ENCODE measurements at places on chromosomes 5 and 9. TPM values are rescaled to one million over a fixed set of nuclear protein-coding genes. Genes with fewer than 3 reads are reported as not detected.

Gene PITX1
- total RNA-seq: not detected

Gene ISOC1
- total RNA-seq: 14.5 TPM

- DNase-seq: no peak
These were observed 67.3 kb upstream of the TNFAIP8 start for GRCh38 chr5:119288379-119289033.

- no peak for DNase-seq
These were observed 39.7 kb upstream of the ANKDD1B start for GRCh38 chr5:75571547-75571946.

DNA sequence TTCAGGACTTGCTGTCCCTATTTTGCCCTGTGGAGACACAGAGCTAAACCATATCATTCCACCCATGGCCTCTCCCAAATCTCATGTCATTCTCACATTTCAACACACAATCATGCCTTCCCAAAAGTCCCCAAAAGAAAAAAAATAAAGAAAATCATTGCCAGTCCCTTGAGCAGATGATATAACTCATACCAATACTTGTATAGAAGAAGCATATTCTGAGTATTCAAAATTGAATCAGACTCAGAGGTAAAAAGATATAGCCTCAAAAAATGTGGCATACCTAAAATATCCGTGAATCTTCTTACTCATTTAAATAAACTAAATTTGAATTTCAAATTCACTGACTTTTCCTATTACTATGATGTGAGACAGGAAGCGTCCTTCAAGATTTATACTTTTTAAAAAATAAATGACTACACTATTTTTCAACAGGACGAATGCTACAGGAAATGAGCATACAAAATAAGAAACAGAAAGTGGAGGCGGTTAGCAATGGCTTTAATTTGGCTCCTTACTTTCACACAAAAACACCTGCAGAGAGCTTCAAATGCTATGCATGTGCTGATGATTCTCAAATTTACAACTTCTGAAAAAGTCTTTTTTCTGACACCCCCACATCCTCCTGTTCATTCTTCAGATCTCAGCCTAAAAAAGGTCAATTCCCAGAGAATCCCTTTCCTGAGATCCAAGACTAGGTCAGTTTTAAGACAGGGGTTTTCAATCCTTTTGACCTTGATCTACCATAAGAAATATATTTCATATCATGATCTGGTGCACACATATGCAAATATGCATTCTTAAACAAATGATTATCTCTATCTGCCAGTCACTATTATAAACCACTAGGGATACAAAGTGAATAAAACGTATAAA lies 39.6 kb upstream of the DMXL1 start:
- no peak for DNase-seq

DNA sequence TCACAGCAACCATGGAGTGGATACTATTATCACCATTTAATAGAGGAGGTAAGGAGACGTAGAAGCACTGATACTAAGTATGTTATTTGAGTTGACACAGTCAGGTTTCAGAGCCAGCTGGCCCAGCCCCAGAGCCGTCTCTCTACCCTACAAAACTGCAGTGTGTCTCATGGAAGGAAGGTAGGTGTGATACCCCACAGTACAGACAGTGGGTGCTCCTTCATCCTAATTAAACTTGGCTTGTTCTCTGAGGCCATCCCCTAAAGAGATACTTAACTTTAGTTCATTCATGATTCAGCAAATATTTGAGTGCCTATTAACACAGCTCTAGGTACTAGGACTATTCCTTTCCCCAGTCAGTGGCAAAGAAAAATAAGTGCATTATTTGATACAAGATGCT lies 22.6 kb downstream of the PIP5K1B start:
- DNase-seq: no peak

DNA sequence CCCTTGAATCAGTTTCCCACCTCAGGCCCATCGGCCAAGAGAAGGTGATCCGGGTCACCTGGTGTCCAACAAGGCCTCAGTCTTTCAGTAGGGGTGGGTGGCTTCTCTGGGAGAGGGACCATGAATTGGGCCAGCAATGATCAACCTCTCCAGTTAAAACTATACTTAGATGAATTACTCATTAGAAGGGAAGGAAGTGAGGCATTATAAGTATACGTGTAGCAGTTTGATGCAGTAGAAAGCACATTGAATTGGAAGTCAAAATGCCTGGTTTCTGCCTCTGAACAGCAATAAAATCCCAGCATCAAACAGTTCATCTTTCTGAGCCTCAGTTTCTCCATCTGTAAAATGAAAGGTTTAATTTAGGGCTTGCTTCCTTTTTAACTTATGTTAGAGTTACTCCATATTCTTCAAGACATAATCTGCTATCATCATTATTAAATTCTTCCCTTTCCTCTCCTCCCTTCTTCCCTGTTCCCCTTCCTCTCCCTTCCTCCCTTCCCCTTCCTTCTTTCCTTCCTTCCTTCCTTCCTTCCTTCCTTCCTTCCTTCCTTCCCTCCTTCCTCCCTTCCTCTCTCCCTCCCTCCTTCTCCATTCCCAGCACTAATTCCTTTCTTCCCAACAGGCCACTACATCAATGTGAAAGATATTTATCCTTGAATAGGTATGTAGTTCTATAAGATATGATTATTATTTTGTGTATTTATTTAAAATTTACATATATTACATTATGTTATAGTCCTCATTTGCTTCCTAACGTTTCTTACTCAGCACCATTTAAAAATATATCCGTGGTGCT lies 18.6 kb upstream of the TMEM174 start:
- DNase-seq: no peak

Gene PDE6A
- total RNA-seq: not detected

Gene RNF145
- 107 TPM for total RNA-seq

DNA sequence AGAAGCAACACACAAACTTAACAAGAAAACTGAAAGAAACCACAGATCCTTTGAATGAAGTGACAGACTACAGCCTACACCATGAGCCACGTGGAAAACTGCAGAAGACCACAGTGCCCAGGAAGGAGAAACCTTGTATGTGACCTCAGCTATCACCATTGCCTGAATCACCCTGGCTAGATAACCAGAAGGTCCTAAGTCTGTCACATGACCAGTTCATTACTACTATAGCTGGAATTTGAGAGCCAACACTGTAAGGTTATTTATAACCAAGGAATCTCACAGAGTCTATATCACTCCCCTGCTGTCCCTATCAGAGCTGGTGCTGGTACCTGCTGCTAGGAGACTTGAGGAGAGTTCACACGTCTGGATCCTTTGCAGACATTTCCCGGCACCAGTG lies 90.3 kb upstream of the FBXL17 start:
- DNase-seq: no peak

- DNase-seq: no peak
These were observed 85.1 kb upstream of the RAPGEF1 start for GRCh38 chr9:131824953-131825495.

DNA sequence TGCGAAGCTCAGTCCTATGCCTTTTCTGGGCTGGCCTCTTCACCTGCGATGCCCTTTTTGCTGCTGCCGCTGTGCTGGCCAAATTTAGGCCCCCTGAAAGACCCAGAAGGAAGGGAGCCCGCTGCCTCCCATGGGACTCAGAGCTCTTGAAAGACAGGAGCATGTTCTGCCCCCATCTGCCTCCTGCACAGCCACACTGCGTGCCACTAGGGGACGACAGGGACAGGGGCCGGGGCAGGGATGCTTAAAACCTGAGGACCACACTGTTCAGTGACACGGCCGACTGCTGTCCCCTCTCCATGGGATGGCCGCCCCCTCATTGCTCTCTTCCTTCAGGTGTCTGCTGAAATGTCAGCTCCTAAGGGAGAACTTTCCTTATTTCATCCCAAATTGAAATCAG lies 132.4 kb downstream of the ADAMTS2 start:
- DNase-seq: no peak

Gene PFN3
- total RNA-seq: not detected

DNA sequence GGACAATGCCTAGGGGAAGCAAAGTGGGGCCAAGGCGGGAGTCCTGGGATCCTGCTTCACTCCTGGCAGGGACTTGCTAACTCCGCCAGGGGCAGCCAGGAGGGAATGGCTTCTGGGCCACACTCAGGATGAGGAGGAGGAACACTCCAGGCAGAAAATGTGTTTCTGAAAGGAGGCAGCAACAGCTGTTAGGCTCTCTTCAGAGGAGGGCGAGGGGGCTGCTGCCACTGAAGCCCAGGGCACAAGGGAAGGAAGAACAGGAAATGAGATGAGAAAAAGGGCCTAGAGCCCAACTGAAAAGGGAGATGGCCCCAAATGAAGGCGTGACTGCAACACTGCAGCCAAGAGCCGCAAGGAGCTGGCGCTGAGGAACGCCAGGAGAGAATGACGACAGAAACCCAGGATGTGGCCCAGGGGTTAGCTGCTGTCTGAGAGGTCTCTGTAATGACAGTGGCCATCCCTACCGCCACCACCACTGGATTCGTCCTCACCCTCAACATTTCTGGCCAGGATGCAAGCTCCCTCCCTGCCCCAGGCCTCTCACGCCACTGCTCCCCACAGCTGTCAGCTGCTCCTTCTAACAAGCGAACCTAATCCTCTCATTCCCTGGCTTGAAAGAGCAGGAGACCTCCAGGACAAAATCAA lies 15.8 kb downstream of the PSMB7 start:
- DNase-seq: no peak

DNA sequence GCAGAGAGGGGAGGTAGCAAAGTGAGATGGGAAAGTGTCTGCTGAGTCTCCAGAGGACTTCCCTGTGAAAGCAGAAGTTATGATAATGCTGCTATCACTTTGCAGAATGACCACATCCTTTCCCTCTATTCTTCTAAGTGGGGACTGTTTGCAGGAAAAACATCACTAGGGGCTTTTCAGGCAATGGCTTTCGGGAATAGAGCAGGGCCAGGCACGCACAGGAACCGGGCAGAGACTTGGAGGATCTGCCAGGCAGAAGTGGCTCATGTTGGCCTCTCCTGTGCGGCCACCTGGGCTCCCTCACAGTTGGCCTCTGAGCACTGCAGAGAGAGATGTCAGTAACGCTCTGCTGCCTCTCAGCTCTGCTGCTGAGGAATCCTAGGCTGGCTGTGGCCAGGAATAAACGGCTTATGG lies 214.7 kb downstream of the MAST4 start:
- DNase-seq: no peak

DNA sequence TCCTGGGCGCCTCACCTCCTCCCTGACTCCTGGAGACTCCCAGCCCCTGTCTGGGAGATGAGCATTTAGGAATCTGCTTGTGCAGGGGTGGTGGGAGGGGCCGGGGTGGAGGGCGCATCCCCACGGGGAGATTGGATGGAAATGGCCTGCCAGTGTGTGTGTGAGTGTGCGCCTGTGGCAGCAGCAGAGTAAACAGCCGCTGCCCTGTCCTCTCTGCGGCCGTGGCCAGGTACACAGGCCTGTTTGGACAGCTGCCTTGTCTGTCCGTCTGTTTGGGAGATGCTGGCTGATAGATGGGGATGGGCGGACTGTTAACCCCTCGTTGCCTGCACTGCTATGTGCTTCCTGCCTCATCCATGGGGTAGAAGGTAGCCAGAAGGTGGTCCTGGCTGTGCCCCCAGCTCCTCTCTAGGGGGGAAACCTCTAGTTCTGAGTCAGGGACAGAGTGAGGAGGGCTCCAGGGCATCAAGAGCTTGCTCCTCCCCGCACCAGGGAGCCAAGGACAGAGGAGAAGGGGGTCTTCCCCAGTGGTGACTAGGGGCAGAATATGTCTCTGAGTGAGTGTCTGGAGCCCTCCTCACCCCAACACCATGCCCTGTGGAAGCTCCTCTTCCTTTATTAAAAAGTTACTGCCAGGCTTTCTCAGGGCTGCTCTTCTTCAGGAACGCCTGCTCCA lies 60.1 kb downstream of the LMX1B start:
- DNase-seq: no peak
